IMR-90 (cell line): ENCODE measurements at places on chromosomes 5 and 9. TPM values are rescaled to one million over a fixed set of nuclear protein-coding genes. Genes with fewer than 3 reads are reported as not detected.

Gene PIP5KL1
- 0.28 and 0.36 TPM in 2 replicates for total RNA-seq

- no peak for DNase-seq
These were observed 66.5 kb upstream of the DAP start for GRCh38 chr5:10827571-10827970.

GRCh38 chr9:112112519-112112918 is 62.6 kb downstream of the SUSD1 start:
- peak; percentile 92 for DNase-seq

GRCh38 chr5:82142217-82142841 is 135.8 kb downstream of the RPS23 start:
- no peak for DNase-seq

- DNase-seq, result peak; percentile 88
These were observed 302.5 kb downstream of the MLLT3 start for GRCh38 chr9:20319641-20320337.

DNA sequence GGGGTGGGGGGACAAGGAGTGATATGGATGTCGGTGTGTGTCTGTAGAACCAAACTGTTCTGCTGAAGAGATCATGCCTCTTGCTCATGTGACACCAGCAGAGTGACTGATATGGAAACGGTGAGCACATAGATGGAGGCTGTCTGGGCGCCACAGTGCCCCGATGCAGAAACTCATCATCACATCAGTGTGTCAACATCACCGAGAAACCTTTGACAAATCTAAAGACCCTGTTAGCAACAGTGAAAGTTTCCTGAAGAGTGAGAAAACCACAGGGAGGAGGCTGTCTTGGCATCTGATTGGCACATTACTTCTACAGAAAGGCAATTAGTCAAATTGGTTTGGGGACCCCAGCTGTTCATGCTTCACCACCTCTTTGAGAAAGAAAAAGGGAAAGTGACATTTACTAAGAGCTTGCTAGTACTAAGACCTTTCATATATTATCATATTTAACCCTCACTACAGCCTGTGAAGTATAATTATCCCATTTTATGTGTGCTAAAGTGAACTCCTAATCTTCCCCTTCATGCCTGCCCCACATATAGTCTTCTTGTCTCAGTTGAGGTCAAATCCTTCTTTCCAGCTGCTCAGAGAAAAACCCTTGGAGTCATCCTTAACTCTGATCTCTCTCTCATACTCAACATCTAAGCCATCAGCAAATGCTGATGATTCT is 25.6 kb downstream of the CSF2 start:
- no peak for DNase-seq

DNA sequence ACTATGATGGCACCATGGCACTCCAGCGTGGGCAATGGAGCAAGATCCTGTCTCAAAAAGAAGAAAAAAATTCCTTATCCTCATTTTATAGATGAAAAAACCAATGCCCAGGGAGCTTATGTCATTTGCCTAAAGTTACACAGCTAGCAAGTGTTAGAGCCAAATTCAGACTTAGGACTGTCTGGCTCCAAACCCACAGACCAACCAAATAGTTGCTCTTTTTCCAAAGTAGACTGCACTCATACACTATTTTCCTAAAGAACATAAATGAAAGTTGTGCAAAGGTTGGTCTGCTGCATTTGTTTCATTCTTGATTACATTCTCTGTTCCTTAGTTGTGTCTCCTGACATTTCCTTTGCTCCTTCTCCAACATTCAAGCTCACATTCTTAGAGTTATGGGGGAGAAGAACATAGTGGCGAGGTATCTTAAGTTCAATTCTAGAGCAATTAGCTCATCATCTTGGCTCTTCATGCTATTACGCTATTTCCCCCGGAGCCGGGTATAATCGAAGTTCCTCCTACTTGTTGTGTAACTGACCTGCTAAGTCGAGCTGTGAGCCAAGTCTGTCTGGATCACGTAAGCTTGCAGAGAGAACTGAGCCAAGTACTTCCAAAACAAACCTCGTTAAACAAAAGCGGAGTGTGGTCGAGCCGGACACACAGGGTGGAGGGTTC is 138.3 kb downstream of the RFK start:
- peak; percentile 98 for DNase-seq

- DNase-seq, result peak; percentile 42
These were observed 20.5 kb upstream of the ARHGEF28 start for GRCh38 chr5:73605223-73606087.

- DNase-seq, result no peak
These were observed 26.0 kb downstream of the RLN2 start for GRCh38 chr9:5278486-5278885.

GRCh38 chr5:120682851-120683250 is 218.8 kb downstream of the PRR16 start:
- peak; percentile 55 for DNase-seq

DNA sequence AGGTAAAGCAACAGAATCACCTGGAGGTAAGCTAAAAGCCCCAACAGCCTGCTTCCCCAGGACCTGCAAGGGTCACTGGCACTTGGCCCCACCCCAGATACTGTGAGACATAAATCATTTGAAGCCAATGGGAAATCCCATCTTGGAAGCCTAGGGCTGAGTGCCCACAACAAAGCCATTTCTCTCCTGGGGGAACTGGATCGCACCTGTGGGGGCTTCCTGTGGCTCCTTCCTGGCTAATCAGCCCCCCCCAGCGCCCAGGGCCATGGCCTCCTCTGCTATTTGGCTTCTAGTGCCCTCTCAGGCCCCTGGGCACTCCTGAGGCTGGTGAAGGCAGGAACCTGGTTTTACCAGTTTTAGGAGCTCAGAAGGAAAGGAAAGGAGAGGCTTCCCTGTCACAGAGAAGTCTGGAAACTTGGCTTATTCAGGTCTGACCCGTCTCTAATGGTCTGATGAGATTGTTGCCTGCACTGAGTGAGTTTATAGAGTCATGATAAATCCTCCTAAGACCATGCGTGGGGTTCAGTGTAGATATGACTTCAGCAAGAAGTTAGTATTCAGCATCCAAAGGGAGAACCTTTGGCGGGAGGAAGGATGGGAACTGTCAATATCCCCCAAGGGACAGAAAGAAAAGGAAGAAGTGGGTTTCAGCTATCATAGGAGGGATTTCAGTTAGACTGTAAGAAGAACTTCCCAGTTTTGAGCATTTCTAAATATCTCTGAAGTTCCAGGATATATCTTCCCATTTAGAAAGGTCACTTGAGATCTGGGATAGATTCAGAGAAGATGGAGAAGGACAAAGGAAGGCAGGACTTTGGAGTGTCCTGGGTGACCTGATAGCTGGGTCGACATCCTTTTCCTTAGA is 1.2 kb downstream of the KCNMB1 start:
- no peak for DNase-seq

DNA sequence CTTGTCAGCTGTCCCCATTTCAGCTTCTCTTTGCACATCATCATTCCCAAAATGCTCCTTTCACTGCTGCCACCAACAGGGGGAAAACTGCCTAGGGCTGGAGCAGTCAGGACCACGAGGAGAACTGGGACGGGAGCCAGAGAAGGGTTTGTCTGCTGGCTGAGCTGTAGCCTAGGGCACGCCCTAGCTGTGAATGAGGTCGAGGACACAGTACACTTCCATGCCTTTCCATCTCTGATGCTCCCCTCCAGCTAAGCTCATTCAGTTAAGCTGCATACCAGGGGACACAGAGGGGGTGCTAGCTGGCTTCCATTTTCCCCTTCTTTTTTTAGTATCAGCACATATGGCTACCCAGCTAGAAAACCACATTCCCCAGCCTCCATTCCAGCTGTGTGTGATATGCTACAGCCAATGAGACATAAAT is 64.7 kb downstream of the STK10 start:
- DNase-seq, result peak; percentile 67
